ENCODE measurements at places on chromosomes 7 and 10. TPM values are rescaled to one million over a fixed set of nuclear protein-coding genes. Genes with fewer than 3 reads are reported as not detected.

GRCh38 chr7:81515009-81515408 lies 254.8 kb downstream of the HGF start:
- no peaks in the 10 kb centered on the region for H3K4me1 ChIP-seq
- H3K27me3 ChIP-seq, result no peaks in the 10 kb centered on the region
- no peak overlapping the region for H3K27ac ChIP-seq

- H3K4me1 ChIP-seq, result no peaks in the 10 kb centered on the region
- no peaks in the 10 kb centered on the region for H3K36me3 ChIP-seq
- no peak overlapping the region for H3K27ac ChIP-seq
- H3K27me3 ChIP-seq, result no peaks in the 10 kb centered on the region
- DNase-seq, result no peak
- H3K4me3 ChIP-seq, result no peak overlapping the region
Observed at GRCh38 chr7:113800826-113801225, 118.0 kb downstream of the PPP1R3A start.

DNA sequence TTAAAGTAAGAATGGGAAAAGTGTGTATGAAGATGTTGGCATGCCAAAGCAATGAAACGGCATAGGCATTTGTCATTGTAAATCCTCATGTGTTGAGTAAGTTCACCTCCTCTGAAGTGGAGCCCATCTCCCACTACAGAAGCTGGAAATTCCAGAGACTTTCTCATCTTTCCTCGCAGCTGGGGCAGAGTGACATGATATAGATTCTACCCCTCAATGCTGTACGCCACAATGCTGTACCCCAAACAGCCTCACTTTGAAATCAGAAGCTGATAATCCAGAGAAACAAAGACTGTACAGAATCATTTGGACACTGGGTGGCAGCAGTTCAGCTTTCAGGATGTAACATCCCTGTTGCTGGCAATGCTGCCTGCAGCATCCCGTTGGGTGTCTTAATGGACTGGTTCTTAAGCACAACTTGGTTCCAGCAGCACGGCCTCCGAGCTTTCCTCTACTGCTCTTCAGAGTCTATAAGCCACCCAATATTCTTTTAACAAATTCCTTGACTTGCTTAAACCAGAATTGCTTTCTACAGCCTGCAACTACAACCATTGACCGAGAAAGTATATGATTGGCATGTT lies 18.8 kb downstream of the ZC3HAV1L start:
- DNase-seq, result peak; percentile 50
- no peak overlapping the region for H3K27ac ChIP-seq
- no peaks in the 10 kb centered on the region for H3K4me1 ChIP-seq
- H3K36me3 ChIP-seq, result no peaks in the 10 kb centered on the region
- no peaks in the 10 kb centered on the region for H3K27me3 ChIP-seq

DNA sequence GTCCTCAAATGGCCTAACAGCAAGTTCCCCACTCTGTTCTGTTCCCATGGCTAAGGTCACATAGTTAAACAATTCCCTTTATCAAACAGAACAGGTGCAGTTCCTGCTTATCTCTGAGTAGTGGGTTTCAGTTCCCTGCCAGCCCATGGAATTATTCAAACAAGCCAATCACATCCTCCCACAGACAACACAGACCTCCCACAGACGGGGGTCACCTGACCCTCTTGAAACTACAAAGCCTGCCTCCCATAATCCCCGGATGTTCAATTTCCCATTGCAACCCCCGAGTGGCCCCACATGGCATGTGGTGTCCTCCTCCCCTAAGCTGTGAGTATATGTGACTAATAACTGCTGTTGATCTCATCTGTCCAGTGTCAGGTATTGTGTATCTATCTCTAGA lies 64.1 kb downstream of the TMEM168 start:
- H3K4me3 ChIP-seq, result no peak overlapping the region
- H3K27me3 ChIP-seq, result no peaks in the 10 kb centered on the region
- no peaks in the 10 kb centered on the region for H3K4me1 ChIP-seq

SUN3 gene
- 4.5 TPM for total RNA-seq

NPSR1 gene
- total RNA-seq, result not detected

MYOZ1 gene
- 3.3 TPM for total RNA-seq
